Frontal cortex (tissue), 4 donors: ENCODE measurements at places on chromosomes 7 and 10.

DNA sequence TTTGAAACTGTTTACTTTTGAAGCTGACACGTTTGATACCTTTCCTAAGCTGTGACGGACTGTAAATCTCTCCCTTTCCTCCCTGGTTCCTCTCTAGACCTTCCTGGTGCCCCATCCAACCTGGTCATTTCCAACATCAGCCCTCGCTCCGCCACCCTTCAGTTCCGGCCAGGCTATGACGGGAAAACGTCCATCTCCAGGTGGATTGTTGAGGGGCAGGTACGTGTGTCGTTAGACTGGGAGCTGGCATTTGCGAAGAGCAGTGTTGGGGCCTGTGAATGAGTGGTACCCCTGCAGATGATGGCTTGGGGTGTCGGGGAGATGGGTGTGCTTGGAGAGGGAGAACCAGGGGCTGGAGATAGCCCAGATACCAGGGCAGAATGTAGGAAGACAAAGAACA lies 602.7 kb upstream of the FOXK1 start:
- DNase-seq = no peak

- no peak for DNase-seq
Observed at GRCh38 chr7:126656165-126656564, 596.6 kb downstream of the GRM8 start.

DNA sequence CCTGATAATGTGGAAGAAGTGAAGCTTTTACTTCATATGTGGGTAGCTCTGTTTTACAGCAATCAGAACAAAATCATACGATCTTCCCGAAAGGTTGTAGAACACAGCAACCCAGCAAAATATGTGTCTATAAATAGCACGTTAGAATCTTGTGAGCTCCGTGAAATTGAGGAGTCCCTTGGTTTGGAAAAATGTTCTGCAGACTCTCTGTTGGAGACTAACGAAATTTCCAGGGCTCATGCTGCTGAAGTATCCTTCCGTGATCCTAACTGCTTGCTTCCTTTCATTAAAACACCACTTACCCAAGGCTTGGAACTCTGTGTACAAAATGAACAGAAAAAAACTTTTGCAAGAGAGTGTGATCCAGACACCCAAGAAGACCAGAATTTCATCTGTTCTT lies 57.5 kb downstream of the TASOR2 start:
- no peak for DNase-seq

- DNase-seq = no peak
Observed at GRCh38 chr10:93568105-93568390, 1.6 kb downstream of the FFAR4 start.

GRCh38 chr10:101062232-101063049 lies 652 bp downstream of the KAZALD1 start:
- DNase-seq = no peak

GRCh38 chr10:13792006-13792405 lies 205.2 kb downstream of the PRPF18 start:
- no peak for DNase-seq

- no peak for DNase-seq
Observed at GRCh38 chr10:95327367-95327766, 36.6 kb upstream of the PDLIM1 start.

DNA sequence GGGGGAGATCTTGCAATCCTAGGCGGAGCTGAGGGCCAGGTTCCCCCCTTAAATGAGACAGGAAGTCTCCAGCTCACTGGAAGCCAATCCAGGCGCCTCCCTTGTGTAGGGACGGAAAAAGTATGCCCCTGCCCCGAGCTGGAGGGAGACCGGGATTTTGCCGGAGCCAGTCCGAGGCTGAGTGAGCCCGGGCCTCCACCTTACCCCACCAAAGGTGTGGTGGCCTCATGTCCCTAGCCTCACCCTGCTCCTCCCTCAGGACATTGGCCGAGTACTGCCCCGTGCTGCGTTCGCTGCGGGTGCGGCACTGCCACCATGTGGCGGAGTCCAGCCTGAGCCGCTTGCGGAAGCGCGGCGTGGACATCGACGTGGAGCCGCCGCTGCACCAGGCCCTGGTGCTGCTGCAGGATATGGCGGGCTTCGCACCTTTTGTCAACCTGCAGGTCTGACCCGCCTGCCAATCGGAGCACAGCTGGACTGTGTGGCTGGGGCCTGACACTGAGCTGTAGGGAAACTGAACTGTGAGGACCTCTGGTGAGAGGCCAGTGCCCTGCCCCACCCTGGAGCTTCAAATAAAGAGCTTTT lies 2.0 kb downstream of the FBXL15 start:
- DNase-seq = peak; percentile 71

GRCh38 chr7:42831718-42832522 lies 80.0 kb downstream of the C7orf25 start:
- DNase-seq = no peak

DNA sequence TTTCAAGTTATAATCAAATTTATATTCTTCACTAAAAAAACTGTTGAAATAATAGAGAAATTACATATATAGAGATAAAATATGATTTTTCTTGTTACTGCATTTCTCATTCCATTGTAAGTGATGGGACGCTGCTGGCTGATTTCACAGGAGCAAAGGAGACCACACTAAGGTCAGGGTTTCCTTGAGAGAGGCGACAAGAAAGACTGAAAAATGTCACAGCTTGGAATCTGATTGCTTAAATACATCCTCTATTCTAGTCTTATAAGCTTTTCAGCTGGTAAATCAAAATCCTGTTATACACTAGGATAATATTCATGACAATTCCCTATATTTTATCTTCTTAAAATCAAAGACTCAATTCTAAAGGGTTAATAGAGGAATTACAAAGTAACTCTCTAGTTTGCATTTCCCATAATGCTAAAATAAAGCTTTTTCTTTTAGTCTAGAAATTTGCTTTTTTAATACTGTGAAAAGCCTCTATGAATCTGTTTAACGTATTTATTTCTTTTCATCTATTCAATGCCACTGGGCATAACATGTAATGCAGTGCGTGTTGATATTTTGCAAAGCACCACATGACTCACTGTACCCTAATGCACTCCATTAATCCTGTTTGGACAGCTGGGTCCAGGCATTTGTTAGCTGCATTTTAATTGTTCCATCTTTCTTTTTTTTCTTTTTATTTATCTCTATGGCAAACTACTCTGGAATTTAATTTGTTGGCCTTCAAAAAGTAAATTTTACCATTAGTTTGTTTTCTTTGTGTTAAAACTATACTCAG lies 81.7 kb downstream of the RNF32 start:
- DNase-seq = no peak

DNA sequence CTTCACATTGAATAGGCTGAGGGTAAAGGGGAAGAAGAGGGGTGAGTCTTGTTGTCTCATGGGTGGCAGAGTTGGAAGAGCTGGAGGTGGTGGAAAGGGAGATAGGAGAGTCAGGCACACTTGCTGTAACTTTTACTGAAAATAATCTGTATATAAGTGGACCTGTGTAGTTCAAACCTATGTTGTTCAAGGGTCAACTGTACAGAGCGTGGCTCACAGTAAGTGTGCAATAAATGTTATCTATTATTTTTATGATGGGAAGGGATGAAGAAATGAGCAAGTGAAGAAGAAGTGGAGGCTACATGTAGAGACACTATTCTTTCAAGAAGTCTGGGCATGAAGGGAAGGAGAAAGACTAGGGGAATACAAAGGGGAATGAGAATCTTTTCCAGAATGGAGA lies 71.5 kb upstream of the FAM133B start:
- DNase-seq = no peak

- DNase-seq = no peak
Observed at GRCh38 chr10:43683451-43684291, 35.0 kb upstream of the ZNF32 start.

- DNase-seq = no peak
Observed at GRCh38 chr10:58836991-58837575, 324.4 kb downstream of the BICC1 start.

DNA sequence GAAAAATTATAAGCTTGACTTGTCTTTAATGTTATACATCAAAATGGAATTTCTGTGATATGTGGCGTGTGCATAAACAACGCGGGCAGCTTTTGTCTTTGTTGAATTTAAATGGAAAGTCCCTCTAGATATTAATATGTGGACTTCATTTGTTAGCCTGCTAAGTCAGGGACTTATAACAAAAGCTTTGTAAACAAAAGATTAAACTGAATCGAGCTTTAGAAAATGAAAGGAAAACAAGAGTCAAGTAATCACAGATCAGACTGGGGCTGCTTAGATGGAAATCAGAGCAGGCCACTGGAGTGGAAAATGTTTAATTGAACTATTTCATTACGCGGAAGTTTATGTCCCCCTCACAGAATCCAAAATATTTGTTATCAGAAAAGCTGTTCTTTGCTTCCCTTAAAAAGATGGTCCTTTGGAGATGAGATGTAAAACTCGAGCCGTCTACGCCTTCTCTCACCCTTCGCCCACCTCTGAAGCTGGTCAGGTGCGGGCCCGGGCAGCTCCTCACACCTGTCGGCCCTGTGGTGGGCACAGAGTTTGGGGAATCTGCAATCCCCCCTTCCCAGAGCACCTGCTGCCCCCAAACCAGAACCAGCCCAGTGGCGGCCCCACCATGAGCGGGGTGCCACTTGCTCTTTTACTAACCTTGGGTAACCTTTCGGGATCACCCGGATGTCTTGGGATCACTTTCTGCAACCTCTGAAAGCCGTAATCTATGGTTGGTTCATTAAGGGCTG lies 116.2 kb downstream of the EBF3 start:
- no peak for DNase-seq

DNA sequence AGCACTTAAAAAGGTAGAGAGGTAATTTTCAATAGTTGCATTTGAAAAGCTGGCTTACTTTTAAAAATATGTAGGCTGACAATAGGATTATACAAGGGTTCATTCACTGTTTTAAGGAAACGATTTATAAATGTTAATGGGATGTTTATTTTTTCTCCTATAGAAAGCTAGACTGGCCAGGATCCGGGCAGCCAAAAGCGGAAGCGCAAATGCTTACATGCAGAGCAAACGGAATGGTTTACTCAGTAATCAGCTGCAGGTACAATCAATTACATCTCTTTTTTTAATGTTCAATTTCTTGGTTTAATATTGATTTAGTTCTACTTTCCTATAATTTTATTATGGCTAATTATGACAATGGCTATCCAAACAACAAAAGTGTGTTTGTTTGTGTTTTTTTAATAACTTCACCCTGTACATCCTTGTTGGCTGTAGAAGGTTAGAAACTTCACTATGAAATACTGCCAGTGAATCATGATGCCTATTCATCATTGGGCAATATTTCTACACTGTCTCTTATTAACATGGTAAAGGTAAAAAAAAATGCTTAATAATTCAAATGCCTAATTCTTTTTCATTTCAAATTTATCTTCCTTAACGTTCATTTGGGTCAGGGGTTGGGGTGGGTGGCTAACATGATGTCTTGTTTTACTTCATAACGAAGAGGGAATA lies 116.4 kb downstream of the TSPAN12 start:
- no peak for DNase-seq

DNA sequence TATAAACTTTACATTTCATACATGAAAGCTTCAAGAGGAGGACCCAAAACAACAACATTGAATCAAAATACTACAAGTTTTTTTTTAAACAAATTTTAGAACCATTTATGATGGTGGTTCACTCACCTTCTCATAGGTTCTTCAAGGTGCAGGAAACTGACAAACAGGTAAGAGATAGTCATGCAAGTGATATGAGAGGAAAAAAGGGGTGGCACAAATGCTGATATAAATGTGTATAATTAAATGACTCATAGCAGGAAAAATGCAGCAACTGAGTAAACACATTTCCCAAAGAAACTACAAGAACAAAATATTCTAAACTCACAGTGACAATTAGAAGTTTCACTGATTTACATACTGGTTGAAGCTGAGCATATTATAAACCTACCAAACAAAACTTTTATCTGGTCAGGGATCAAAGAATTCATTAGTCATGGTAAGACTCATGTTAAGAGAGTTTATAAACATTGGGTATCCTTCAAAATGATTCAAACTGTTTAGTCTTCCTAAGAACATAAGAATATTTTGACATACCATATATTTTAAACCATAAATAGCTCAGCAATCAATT lies 14.1 kb downstream of the ZWINT start:
- no peak for DNase-seq

- DNase-seq = no peak
Observed at GRCh38 chr10:14653271-14654161, 121.2 kb downstream of the FAM107B start.

DNA sequence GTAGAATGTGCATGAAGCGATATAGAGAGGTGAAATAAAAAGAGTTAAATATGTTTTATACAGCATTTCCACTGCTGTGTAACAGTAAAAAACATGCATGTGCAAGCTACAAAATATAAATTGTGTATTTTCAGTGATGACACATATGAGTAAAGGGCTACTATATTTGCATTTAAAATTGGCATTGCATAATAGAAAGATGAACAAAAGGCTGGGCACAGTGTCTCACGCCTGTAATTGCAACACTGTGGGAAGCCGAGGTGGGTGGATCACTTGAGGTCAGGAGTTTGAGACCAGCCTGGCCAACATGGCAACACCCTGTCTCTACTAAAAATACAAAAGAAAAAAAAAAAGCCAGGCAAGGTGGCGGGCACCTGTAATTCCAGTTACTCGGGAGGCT lies 79.8 kb upstream of the CCDC71L start:
- DNase-seq = no peak

- DNase-seq = no peak
Observed at GRCh38 chr7:13057462-13058200, 370.2 kb downstream of the ARL4A start.

DNA sequence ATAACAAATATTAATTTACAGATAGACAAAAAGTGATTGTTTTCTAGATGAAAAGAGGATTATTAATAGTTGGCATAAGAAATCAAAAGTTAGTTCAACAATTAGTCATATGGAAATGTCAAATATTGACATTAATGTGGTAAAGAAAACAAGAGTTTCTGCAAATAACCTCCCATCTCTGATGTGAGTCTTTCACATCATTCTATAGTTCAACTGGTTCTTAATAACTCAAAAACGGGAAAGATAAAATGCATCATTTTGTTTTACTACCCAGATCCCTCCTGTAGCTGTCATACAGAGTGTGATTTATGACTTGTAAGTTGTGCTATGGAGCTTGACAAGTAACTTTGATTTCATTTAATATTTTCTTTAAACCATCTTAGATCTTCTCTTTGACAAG lies 594.8 kb downstream of the ZWINT start:
- no peak for DNase-seq

DNA sequence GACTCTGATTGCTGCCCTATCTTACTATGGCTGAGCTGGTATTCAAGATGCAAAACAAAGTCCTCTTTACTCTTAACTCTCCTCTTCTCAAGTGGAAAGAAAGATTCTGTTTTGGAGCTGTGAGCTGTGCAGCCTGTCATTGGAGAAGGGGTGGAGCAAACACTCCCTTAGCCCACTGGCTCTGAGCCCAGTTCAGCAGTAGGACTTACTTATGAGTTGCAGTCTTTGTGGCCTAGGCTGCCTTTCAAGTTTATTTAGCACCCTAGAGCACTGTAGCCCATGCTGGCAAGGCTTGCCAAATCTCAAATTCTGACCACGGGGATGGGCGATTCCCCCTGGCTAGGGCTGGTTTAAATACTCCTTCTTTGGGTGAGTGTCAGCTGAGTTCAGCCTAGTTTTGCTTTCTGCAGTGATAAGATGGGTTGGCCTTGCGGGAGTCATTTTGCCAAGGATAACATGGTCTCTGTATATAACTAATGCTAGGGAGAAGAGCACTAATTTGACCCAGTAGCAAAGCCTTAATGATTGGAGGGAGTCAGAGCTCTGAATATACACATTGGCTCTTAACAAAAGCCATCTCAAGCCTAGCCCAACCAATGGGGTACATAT lies 110.2 kb downstream of the MYO3A start:
- DNase-seq = no peak
